ENCODE measurements at places on chromosomes 4 and X. TPM values are rescaled to one million over a fixed set of nuclear protein-coding genes. Genes with fewer than 3 reads are reported as not detected.

Gene CENPVL1
- total RNA-seq, result 0.65 TPM

GRCh38 chrX:52359614-52360232 lies 9.1 kb upstream of the XAGE2 start:
- no peak for DNase-seq

Gene TMPRSS11A
- total RNA-seq, result not detected

Gene PSAPL1
- total RNA-seq, result not detected

DNA sequence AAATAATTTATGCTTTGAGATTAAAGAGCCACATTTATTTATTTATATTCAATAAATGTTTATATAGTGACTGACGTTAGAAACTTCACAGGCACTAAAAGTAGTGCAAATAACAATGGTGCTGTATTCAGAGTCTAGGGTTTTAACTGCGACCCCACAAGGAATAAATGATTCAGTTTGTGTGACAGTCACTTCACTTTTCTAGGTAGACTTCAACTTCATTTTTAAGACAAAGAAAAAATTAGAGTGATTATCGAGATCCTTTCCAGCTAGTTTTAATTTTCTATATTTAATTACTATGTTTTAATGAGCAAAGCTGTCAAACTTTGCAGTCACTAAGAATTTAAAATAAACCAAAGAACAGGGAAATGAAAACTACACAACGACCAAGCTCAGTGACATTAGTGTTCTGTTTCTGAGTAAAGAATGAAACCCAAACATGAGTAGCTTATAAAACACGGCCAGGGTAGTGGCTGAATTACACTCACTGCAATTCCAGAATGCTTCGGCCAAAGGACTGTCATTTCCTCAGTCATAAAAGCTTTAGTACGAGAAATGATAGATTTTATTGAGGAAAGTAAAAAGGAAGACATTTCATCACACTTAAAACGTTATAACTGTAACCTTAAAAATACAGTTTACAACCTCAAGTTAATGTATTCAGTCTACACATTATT lies 38.6 kb downstream of the ADGRA3 start:
- no peak for DNase-seq

- DNase-seq, result no peak
Observed at GRCh38 chr4:8278009-8278395, 8.4 kb downstream of the HTRA3 start.

- DNase-seq, result no peak
Observed at GRCh38 chrX:19040373-19040772, 56.5 kb upstream of the PHKA2 start.

Gene UGT2B10
- total RNA-seq, result not detected

GRCh38 chrX:70908541-70908940 lies at the start of gene TEX11:
Gene TEX11 (minus strand): TSS chrX:70908711. CDS start chrX:70907789, 922 bp downstream.
- DNase-seq, result no peak

Data from dorsolateral prefrontal cortex (tissue), 122 donors.